ENCODE measurements at places on chromosomes 3 and 15.

- DNase-seq, result no peak
These were observed 2.3 kb downstream of the VWA5B2 start for GRCh38 chr3:184231671-184232070.

- DNase-seq, result no peak
These were observed 46.2 kb downstream of the ABTB1 start for GRCh38 chr3:127718916-127719290.

GRCh38 chr3:72982609-72983366 is 13.8 kb upstream of the PPP4R2 start:
- DNase-seq, result no peak

DNA sequence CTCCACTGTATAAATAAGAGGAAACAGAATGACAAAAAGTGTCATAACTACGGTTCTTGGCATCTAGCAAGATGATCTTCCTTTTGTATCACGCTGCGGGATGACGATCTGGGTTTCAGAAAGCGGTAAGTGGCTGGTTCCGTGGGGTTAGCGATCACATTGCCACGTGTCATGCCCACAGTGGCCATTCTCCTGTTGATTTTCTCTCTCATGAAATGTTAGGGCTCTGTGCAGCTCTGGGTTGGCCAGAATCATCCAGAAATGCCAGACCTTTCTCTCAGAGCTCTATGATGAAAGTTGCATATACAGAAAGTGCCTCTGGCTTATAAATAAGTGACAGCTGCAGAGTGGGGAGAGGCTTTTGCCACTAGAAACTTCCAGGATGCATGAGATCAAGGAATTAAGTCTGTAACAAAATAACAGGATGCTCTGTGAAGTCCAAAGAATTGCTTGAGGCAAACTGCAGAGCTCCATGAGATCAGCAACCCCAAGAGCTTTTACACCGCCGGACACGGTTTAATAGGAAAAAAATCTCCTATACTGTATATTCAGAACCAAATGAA is 71.6 kb downstream of the ABTB1 start:
- no peak for DNase-seq

DNA sequence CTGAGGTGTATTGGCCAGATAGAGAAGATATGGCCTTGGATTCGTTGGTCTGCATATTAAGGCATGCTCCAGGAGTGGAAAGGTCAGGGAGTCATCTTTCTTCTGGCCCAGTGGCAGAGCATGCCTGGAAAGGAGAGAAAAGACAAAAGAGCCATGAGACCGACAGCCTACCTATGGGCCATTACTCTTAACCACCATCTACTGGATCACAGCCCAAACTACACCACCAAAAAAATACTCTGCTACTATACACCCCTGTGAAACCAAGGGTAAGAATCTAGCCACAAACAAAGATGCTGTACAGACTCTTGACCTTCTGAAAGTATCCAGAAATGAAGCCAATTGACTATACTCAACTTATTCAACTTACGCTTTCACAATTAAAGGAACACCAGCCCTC is 96.1 kb upstream of the PLSCR5 start:
- DNase-seq, result no peak

DNA sequence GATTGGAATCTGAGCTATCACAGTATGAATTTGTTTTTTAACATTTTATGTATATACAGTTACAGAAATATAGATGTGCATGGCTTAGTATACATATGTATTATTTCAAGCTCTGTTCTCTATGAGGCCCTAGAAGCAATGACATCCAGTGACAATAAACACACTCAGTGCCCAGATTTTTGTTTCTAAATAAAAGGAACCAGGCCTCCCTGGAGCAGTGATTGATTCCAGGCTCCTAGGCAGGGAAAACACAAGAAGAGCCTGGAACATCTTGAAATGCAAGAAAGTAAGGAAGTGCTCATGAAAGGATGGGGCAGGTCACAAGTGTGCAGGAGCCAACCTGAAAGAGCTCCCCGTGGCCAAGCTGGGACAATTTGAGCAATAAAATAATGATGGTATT is 18.5 kb upstream of the CGNL1 start:
- DNase-seq, result no peak

GRCh38 chr3:135739779-135740178 is 225.7 kb upstream of the PPP2R3A start:
- no peak for DNase-seq

DNA sequence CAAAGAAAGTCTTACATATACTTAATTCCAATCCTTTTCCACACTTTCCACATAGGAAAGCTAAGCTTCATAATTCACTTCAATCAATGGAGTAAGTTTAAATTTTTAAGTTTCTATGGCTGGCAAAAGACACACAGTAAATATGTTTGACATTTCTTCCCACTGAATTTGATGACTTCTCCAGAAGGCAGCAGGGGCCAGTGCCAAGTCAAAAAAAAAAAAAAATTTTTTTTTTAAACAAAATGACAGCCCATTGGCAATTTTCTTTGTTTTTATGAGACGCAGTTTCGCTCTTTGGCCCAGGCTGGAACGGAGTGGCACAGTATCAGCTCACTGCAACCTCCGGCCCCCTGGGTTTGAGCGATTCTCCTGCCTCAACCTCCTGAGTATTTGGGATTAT is 28.7 kb downstream of the ATP13A3 start:
- no peak for DNase-seq
